ENCODE measurements at places on chromosomes 6 and 20.

DNA sequence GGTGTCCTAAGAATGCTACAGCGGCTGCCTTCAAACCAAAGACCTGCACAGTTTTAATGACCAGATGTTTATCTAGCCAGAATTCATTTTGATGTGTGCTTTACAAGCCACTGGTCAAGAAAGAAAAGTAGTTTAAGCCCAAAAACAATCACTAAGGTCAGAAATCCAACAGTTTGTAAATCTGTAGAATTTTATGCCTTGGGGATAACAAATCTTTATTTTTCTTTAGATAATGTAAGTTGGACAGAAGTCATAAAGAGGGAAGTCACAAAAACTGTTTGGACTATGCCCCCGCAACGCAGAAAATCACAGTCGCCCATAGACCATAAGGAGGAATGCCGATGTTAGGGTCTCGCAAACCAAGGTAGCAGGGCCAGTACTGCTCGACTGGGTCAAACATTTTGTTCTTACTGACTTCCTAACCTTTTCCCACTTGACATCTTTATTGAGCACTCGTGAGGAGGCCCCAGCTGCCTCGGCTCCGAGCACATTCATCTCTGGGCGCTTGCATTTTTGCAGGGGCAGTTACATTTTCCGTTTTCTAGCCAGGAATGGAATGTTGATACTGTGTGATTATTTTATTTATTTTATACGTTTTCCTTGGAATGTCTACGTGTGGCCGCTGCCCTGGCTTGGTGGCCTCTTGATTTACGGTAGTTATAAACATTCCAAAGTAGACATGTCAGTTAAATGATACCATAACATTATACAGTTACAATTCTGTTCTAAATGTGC lies 56.7 kb upstream of the APCDD1L start:
- DNase-seq: no peak

GRCh38 chr6:125869427-125869826 lies 78.7 kb downstream of the NCOA7 start:
- DNase-seq: no peak

DNA sequence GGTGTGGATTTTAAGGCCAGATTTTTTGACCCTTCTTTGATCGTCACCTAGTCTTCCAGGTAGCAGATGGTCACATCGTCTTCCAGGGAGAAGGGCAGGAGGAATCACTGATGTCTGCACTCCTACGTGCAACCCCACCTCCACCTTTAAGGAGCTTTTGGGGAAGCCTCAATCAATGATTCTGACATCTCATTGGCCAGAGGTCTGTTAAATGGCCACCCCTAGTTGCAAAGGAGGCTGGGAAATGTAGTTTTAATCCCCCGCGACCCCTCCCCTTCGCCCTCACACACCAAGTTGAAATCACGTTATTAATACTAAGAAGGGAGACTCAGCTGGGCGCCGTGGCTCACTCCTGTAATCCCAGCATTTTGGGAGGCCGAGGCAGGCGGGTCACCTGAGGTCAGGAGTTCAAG lies 151.4 kb downstream of the BCAS1 start:
- no peak for DNase-seq

DNA sequence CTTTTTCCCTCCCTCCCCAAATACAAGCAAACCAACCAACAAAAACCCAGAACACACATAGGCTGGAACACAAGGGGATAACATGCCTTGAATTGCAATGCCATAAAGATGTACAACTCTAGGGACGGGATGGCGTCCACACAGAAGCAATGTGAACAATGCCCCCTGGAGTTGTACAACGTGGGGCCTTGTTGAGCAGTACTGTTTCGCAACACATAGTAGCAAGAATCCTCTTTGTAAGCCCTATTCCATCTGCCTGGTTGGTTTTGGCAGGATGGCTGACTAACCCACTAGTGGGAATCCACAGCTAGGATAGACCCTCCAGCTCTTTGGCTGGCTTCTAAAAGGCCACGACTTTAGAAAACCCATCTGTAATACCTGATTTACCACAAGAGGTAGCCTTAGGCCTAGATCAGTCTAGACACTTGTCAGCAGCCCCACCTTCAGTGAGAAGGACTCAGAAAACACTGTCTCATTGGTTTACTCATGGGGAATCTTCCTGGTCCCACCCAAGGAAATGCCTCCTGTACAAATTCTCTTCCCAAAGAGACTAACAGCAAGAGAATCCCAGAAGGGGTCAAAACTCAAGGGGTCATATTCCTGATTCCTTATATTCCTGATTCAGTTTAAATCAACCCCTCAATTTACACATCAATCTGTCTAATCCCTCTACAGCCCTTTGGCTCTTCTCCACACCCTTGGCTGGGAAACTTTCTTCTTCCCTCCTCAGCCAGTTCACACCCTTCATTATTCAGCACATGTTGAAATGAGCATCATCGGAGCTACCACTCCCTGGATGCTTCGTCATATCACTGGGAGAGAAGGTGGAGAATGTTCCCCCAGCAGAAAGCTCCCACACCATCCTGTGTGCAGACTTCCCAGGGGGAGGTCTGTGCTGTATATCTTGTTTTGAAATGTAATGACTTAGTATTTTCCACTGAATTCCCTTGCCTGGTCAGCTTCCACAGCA lies 622.4 kb upstream of the FLRT3 start:
- no peak for DNase-seq

- no peak for DNase-seq
These were observed 528.9 kb downstream of the MAFB start for GRCh38 chr20:40160097-40160550.

- DNase-seq: no peak
These were observed at the start of gene TMEM200A for GRCh38 chr6:130365166-130366106. TSS of gene TMEM200A (plus strand) at chr6:130366017. CDS start at chr6:130440423, 74,406 bp downstream.

- no peak for DNase-seq
These were observed 5.9 kb downstream of the OSTM1 start for GRCh38 chr6:108068618-108069017.

- DNase-seq: no peak
These were observed 226.1 kb upstream of the FERMT1 start for GRCh38 chr20:6348908-6349307.

DNA sequence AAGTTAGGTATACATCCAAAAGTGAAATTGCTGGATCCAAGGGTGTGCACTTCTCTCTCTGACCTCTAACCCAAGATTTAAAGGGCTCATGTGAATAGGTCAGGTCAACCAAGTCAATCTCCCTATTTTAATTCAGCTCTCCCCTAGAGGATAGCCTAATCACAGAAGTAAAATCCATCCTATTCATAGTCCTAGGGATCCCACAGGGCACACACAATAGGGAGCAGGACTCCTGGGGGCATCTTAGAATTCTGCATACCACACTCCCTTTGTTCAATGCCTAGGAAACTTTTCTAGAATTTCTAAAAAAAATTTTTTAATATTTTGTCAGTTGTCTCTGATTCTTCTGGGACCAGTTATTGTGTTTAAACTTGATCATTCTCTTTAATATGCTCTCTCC lies 35.1 kb downstream of the CST9L start:
- no peak for DNase-seq

- DNase-seq: no peak
These were observed 2.4 kb downstream of the ABT1 start for GRCh38 chr6:26599134-26599533.

DNA sequence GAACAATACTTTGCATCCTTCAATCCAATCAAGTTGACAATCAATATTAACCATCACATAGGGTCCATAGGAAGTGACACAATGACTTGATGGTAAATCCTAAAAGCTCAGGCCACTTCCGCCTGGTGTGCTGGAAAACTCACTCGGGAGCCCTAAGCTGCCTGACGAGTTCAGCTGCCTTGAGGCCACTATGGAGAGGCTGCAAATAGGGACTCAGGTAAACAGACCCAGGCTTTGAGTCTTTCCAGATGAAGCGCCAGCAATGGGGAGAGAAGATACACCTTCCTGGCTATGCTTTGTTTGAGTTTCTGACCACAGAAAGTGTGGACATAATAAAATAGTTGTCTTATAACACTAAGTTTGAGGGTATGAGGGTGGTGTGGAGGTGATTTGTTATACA lies 112.6 kb downstream of the GPR63 start:
- DNase-seq: no peak

- DNase-seq: no peak
These were observed 39.7 kb downstream of the PPARD start for GRCh38 chr6:35382015-35382414.

DNA sequence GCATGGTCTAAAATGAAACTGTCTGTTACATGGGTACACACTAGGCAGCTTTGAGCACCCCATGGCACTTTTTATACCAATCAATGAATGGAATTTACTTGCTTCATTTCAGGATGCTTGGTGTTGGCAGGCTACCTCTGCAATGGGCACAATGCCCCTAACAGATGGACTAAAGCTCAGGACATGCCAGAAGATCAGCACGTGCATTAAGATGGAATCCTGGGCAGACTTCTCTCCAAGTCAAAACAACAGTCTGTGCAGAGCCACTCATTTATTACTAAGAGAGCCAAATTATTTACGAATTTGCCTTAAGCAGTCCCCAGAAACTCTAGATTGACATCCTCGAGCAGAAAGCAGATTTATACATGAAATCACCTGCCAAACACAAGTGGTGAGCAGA lies 55.8 kb upstream of the SCML4 start:
- DNase-seq: no peak

- DNase-seq: no peak
These were observed 85.8 kb downstream of the PLCG1 start for GRCh38 chr20:41223112-41223511.

GRCh38 chr6:14881398-14881797 lies 364.5 kb upstream of the JARID2 start:
- DNase-seq: no peak

DNA sequence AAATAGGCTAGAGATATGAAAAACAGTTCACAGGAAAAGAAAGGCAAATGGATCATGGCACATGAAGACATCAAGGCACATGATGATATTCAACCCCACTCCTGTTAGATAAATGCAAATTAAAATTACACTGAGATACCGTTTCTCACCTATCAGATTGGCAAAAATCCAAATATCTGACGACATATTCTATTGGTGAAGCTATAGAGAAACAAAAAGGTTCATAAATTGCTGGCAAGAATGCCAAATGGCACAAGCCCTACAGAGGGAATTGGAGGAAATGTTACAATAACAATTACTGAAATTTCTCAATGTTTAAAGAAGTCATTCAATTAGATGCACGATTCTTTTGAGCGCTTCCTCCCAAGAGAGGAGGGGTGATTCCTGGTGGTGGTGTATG lies 45.3 kb upstream of the DSN1 start:
- DNase-seq: no peak

- DNase-seq: peak; percentile 53
These were observed 4.4 kb upstream of the RPS21 start for GRCh38 chr20:62382306-62383198.

DNA sequence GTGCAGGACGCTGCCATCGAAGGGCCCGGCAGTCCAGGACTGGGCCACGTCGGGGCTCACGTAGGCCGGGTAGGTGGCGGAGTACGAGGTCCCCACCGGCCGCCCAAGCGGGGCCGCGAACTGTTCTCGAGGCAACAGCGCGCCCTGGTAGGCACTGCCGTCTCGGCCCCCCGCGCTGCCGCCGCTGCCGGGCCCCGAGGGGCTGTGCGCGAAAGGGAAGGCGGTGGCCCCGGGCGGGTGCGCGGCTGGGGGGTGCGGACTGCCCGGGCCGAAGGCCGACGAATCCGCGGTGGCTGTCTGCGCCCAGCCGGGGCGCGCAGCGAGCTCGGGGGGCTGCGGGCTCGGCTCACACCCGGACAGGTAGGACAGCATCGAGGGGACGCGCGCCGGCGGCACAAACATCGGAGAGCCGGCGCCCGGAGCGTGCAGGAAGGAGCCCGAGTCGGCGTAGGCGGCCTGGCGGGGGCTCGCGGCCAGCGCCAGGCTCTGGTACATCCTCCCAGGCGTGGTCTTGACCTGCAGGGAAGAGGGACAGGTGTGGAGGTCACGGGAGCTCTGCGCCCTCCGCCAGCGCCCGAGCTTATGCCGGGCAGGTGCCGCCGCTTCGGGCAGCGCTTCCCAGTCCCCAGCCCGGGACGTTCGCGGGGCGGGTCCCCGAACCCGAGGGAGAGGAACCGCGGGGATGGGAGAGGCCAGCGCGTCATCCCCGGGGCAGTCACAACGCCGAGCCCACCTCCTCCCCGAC lies 596 bp downstream of the GATA5 start:
- no peak for DNase-seq

DNA sequence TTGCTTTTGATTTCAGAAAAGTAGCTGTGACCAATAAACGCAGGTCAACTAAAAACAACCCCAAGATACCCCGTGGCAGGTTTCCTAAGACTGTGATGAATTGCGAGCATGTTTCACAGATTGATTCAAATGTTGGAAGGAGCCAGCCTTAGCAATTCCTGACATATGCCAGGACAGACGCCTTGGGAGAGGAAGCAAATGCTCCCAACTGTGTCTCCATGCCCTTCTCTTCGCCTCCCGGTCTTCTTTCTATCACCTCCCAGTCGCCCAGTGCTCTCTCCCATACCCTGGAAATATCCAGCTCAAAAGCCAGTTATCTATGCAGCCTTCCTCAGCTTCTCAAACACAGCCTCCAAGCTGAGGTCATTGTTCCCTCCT lies 32.0 kb downstream of the KIAA0319 start:
- no peak for DNase-seq

GRCh38 chr6:91667596-91667995 lies 1080.7 kb upstream of the MAP3K7 start:
- DNase-seq: no peak

- DNase-seq: no peak
These were observed 518.3 kb downstream of the DHX35 start for GRCh38 chr20:39480276-39481043.

DNA sequence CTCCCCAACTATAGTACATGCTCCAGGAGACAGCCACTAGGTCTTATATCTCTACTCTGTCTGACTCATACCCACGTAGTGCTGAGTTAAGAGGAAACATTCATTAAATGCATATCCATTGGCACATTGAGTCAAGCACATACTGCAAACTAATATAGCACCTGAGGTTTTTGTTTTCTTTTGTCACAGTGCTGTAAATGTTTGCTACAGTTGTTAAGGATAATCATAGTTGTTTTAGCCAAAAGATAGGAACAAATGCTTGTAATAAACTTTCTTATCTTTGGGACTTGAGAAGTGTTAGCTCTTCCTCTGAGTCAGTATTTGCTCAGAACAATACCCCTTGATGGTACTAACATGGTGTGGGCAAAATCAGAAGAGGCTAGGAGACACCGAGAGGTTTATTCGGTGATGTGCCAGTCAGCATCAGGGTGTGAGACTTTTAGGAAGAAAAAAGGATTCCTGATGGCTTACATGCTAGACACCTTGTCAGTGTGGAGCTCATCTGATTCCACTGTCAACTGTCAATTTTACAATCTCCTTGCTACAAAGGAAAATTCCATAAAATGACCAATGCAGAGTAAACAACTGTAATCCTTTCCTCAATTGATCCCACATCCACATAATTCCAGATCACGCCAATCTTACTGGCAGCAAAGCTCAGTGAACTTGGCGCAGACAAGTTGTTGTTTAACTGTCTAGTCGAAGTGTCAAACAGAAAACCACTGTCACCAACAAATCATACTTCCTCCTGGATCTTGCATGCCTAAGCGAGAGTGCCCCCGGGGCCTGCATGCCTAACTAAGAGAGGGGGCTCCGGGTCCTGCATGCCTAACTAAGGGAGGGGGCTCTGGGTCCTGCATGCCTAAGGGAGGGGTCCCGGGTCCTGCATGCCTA lies 36.1 kb downstream of the ELOVL2 start:
- DNase-seq: no peak

- DNase-seq: no peak
These were observed 205.5 kb downstream of the MMUT start for GRCh38 chr6:49257549-49257948.

GRCh38 chr20:58688840-58689239 lies 3.8 kb upstream of the NPEPL1 start:
- DNase-seq: no peak
